ENCODE measurements at places on chromosomes 4 and X.

GRCh38 chrX:23908219-23909004 lies 606 bp downstream of the CXorf58 start:
- peak; percentile 7 for DNase-seq

DNA sequence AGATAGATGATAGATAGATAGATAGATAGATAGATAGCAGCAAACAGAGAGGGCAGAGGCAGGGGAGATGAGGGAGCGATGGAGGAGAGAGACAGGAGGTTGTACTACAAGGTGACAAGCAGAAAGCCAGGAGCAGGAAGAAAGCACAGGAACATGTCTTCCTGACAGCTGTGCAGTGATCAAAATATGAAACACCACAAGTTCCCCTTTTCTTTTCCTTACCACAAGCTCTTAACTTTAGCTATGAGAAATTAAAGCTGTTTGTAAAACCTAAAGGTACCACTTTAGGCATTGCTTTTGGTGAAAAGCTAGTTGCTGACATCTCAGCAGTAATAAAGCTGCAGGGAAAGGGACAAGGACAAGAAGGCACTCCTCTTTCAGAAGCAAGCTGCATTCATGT lies 9.1 kb upstream of the MAGED4B start:
- no peak for DNase-seq

- no peak for DNase-seq
Observed at GRCh38 chr4:140834839-140835495, 78.8 kb upstream of the TBC1D9 start.

DNA sequence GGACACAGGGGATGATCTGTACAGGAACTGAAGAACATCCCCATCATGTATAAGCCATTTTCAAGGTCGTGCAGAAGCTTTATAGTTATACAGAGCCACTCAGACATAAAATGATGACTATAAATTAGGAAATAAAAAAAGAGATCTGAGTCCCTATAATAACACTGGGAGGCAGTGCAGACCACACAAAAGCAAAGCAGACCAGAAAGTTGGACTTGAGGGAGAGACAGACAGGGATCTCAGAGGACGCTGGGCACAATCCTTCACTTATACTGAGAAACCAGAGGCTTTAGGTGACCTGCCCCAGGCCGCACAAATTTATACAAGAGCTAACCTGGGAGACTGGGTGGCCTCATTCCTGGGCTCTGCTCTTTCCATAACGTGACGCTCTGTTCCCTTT lies 70.5 kb downstream of the HADH start:
- no peak for DNase-seq

DNA sequence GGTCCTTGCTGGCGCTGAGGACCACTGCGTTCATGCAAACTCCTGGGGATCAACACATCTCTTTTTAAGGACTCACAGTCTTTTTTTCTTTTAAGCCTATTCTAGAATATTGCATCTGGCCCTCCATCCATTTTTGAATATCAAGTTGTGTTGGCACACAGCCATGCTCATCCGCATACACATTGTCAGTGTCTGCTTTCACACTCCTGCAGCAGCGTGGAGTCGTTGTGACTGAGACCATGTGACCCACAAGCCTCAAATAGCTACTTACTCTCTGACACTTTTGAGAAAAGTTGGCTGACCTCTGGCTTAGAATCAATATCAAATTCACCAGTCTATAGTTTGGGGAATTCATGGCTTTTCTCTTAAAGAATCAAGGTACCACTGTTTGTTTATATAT lies 191.8 kb upstream of the S100G start:
- DNase-seq, result no peak

GRCh38 chr4:681736-682451 lies 7.1 kb downstream of the SLC49A3 start:
- DNase-seq, result peak; percentile 55

- no peak for DNase-seq
Observed at GRCh38 chrX:134528960-134529359, 69.0 kb downstream of the HPRT1 start.

- DNase-seq, result no peak
Observed at GRCh38 chr4:55312489-55313101, 33.4 kb upstream of the SRD5A3 start.

DNA sequence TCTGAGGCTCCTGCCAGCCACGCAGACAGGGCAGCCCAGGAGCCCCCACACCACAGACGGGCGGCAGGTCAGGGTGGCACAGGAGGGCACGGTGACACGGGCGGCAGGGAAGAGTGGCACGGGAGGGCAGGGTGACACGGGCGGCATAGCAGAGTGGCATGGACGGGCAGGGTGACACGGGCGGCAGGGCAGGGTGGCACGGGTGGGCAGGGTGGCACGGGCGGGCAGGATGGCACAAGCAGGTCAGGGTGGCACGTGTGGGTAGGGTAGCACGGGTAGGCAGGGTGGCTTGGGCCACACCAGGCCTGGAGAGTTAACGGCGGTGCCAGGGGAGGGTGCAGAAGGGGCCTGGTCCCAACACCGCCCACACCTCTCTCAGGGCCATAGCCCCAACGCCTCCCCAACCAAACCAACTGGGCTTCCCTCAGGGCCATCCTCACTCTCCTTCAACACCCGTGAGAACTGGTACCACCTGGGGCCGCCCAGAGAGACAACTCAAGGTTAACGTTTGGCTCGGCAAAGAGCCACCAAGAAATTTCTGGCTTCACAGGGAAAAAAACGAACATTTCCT lies 3.4 kb downstream of the CTBP1 start:
- DNase-seq, result no peak

DNA sequence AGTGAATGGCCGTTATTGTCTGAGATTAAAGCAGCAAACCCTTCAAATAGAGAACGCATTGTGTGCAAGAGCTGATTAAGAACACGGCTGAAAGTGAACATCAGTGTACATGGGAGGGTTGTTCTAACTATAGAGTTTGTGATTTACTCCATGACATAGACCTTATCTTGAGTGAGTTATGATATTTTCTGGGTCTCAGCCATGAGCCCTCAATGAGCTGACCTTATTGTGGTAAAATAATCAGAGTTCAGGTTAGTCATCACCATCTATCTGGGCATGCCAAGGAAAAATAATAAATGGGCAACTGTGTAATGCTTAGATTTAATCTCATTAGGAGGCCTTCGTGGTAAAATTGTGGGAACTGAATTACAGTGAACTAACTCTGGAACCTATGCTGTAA lies 33.2 kb upstream of the CLDN24 start:
- no peak for DNase-seq

DNA sequence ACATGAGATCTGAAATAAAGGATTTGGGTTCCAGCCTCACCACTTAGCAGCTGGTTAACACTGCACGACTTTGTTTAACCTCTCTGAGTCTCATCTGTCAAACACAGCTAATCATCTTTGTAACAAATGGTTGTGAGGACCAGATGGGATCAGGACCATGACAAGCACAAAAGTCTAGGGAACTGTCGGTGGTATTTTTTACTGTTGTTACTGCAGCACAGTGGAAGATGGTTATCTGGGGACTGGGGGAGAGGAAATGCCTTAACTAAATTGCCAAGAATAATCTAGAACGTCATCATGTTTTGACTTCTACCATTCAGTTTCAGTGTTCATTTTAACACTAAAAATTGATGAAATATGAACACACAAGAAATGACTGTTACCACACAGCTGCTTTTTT lies 99.5 kb downstream of the ADGRA3 start:
- DNase-seq, result no peak

All from naive thymus-derived CD8-positive, alpha-beta T cell (primary cell).